T-helper 17 cell (primary cell): ENCODE measurements at places on chromosomes 12 and 14. TPM values are rescaled to one million over a fixed set of nuclear protein-coding genes. Genes with fewer than 3 reads are reported as not detected.

Gene SLC17A8
- total RNA-seq = not detected

Gene TMPRSS12
- total RNA-seq = not detected

DNA sequence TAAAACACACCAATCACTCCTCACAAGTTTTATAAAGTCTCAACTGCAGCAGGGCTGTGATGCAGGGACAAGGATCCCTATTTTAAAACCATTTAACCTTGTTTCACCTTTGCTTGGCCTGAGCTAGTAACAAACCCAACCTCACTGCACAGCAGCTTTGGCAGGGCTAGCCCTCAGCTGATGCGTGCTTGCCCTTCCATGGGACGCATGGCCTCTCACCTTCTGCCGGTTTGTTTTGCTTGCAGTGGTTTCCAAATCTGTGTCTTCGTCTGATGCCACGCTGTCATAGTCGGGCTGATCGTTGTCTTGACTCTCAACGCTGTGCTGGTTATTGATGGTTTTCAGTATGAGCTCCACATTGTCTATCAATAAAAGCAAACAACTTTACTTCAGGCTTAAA lies 43.3 kb downstream of the GIT2 start:
- DNase-seq = no peak

- DNase-seq = no peak
Measured at GRCh38 chr14:75453817-75454434, 26.1 kb downstream of the JDP2 start.

Gene RNASE3
- total RNA-seq = not detected

DNA sequence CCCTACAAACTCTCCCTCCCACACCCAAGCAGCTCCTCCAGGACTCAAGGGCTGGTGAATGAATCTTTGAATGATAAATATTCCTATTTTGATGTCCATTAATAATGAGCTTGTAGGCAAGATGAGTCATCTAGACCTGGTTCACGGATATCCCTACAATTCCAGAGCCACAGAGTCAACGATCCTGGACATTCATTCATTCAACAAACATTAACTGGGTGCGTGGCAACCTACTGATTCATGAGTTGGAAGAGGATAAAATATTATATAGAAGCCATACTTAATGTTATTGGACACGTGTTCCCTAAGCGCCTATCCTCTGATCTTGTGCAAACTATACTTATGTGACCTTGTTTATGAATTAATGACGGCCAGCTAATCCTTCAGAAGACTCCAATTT lies 420 bp upstream of the OTUB2 start:
- no peak for DNase-seq

Gene ASPG
- not detected for total RNA-seq

Gene OTX2
- total RNA-seq = not detected

Gene RTN1
- total RNA-seq = 0.60 TPM

Gene COL2A1
- total RNA-seq = not detected

DNA sequence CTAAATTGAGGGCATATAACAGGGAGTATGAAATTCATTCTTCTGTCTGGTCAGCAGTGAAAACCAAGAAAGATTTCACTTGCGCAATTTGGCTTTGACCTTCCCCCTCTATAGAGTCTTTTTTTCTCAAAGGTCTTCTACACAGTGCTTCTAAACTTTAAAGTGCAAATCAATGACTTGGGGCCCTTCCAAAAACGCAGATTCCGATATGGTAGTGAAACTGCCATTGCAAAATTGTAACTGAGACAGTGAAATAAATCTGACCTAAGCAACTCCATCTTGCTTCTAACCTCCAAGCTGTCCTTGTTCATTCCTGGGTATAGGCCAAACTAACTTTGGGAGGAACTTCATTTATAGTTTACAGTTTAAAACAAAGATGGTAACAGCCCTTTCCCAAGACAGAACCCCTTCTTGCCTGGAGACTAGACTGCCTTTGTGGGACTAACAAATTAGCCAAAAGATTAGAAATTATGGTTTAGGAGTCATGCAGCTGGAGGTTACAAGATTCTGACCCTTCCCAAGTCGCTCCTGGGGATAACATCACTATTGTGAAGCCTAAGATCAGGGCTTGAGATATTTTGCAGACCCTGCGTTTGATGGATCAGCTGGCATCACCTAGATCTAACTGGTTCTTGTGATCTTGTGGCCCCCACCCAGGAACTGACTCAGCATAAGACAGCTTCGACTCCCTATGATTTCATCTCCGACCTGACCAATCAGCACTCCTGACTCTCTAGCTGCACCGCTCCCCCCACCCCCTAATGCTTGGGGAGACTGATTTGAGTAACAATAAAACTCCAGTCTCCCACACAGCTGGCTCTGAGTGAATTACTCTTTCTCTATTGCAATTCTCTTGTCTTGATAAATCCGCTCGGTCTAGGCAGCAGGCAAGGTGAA lies 5.0 kb downstream of the SLC25A21 start:
- no peak for DNase-seq

- no peak for DNase-seq
Measured at GRCh38 chr14:54712465-54713200, 145.7 kb downstream of the SAMD4A start.

- no peak for DNase-seq
Measured at GRCh38 chr12:125530201-125530600, 465.0 kb downstream of the AACS start.

DNA sequence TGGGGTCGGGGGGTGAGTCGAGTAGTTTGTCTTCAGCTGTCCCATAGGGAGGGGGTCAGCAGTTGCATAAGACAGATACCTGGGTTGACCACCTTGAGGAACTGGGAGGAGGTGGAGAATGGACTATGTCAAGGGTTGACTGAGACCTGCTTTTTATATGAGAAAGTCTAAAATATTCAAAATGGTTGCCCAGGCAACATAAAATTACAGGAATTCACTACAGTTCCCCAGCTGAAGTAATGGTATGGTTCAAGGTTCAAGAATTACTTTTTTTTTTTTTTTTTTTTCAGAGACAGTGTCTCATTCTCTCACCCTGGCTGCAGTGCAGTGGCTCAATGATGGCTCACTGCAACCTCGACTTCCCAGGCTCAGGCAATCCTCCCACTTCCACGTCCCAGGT lies 5.1 kb upstream of the TCHP start:
- no peak for DNase-seq

GRCh38 chr12:45234139-45234865 lies 18.4 kb downstream of the ANO6 start:
- no peak for DNase-seq

Gene CDCA3
- total RNA-seq = 0.87 TPM

DNA sequence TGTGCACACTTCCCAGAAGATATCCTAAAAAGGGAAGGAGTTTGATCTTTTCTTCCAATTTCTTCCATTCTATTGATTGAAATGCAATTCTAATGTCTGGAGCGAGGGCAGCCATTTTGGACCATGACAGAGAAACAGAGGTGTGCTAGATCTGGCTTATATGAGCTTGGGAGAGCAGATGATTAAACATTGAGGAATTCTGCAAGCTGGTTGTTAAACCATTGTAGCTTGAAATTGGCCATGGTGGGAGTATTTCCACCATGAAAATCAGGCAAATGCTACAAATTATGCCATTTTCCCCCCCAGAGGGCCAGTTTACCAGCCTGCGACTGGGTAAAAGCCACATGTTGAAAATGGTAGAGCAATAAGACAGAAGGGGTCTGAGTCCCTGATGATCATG lies 155.0 kb downstream of the PAWR start:
- no peak for DNase-seq

Gene DMAC2L
- total RNA-seq = 16.1 TPM

- no peak for DNase-seq
Measured at GRCh38 chr12:131077931-131078391, 124.3 kb downstream of the ADGRD1 start.

Gene ABCC9
- not detected for total RNA-seq

GRCh38 chr12:102759466-102759865 lies 157.6 kb downstream of the PAH start:
- no peak for DNase-seq

- no peak for DNase-seq
Measured at GRCh38 chr12:64387197-64387816, 3.3 kb downstream of the C12orf56 start.

Gene NELL2
- total RNA-seq = 62.5 TPM

Gene HOTAIR
- total RNA-seq = not detected

Gene C1R
- total RNA-seq = 3.4 TPM

DNA sequence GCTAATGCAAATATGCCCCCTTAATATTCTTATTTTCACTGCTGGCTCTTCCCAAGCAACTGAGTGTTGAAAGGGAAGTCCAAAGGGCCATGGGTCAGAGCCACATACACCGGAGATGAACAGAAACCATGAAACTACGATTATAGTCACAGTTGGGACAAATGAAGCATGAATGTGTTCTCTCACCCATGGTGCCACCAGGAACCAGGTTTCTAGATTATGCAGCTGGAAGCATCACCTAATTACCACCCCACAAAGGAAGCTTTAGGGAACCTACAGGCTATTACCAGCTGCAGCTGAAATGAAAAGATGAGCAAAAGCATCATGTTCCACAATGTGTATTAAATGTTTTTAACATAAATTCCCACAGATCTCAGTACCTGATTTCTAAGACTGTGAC lies 15.4 kb downstream of the TMTC1 start:
- DNase-seq = no peak

DNA sequence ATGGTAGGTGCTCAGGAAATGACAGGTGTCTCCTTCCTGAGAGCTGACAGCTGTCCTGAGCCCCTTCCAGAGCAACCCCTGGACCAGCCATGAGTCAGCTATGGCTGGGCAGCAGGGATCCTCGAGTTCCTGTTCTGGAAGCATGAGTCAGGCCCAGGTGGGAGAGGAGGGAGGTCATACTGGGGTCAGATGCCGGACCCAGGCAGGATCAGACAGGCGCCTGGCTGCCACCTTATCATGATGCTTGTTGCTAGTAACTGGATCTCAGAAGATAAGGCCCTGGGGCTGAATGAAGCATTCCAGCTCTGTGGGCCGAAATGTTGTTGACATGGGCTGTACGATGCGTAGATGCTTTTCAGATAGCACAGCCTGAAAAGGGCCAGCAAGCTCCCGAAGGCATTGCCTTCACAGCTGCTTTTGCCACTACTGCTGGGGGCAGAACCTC lies 17.4 kb upstream of the KRT7 start:
- DNase-seq = no peak

- DNase-seq = no peak
Measured at GRCh38 chr12:97300891-97301290, 161.7 kb upstream of the RMST start.

GRCh38 chr14:76498976-76499375 lies 123.0 kb downstream of the ESRRB start:
- DNase-seq = no peak

Gene PLEKHG7
- total RNA-seq = 0.60 TPM

- no peak for DNase-seq
Measured at GRCh38 chr12:80101126-80101525, 1.8 kb downstream of the OTOGL start.

- DNase-seq = no peak
Measured at GRCh38 chr12:69598174-69598753, 12.4 kb downstream of the LRRC10 start.

DNA sequence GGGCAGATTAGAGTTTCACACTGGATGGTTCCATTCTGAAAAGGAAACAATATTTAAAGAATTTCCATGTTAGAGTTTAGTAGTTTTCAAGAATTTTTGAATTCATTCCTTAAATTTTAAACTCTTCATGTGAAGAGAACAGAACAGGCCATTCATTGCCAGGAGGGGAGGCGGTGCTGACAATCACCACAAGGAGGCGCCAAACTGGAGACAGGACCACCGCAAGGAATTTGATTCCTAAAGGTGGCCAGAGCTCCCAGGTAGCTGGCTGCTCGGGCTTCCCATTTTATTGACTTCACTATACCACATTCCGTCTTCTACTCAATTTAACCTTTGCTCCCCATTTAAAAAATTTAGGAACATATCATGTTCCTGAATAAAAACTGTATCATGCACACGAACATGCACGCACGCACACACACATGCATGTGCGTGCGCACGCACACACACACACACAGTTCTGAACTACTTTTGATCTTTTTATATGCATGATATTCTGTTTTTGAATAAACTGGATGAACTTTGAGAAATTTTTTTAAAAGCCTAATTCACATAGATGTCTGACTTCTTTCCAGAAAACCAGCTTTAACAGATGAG lies 101.2 kb downstream of the NELL2 start:
- DNase-seq = peak; percentile 38

Gene SLC38A4
- not detected for total RNA-seq

Gene CFL2
- 41.8 TPM for total RNA-seq

- DNase-seq = no peak
Measured at GRCh38 chr12:12381982-12382381, 25.1 kb downstream of the BORCS5 start.

- no peak for DNase-seq
Measured at GRCh38 chr14:52117111-52117832, 48.4 kb upstream of the NID2 start.

DNA sequence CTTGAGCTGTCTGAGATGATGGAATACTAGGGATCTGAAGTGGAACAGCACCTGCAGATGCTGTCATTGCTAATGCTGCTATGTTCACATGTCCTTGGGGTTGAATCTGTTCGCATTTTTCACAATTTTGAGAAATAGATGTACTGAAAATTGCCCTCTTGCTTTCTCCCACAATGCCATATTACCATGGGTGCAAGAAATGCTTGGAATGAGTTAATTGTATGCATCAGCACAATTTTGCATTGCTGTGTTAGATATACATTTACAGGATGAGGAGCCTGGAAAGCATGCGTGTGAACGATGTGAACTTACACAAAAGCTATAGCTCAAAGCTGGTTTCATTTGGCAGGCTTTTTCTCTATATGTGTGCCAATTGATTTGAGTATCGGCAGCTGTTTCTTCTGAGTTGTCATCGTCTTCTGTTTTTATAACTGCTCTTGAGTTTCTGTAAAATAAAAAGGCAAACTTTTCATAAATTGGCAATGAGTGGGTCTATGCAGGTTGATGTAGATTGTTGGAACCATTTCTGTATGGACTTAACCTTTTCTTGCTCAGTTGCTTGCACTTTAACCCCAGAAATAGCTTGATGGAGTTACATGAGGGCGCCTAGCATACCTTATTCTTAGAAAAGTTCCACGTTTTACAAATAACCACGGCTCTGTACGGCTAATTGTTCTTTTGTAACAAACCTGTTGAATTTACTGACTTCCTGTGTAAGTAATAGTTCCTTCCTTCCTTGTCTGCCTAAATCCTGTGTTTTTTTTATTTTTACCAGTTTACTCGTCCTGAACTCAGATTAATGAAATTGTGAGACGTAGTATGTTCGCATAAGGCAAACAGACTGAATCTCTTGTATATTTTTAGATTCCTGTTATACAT lies 105.9 kb downstream of the FGD4 start:
- no peak for DNase-seq

Gene CLEC1B
- 0.94 TPM for total RNA-seq

GRCh38 chr14:105258846-105259245 lies 10.5 kb downstream of the BTBD6 start:
- DNase-seq = no peak

Gene DHRS4
- total RNA-seq = 7.6 TPM

- no peak for DNase-seq
Measured at GRCh38 chr12:62517887-62518286, 51.3 kb downstream of the MON2 start.

Gene LMO3
- total RNA-seq = not detected
